ENCODE measurements at places on chromosomes 1 and 21.

DNA sequence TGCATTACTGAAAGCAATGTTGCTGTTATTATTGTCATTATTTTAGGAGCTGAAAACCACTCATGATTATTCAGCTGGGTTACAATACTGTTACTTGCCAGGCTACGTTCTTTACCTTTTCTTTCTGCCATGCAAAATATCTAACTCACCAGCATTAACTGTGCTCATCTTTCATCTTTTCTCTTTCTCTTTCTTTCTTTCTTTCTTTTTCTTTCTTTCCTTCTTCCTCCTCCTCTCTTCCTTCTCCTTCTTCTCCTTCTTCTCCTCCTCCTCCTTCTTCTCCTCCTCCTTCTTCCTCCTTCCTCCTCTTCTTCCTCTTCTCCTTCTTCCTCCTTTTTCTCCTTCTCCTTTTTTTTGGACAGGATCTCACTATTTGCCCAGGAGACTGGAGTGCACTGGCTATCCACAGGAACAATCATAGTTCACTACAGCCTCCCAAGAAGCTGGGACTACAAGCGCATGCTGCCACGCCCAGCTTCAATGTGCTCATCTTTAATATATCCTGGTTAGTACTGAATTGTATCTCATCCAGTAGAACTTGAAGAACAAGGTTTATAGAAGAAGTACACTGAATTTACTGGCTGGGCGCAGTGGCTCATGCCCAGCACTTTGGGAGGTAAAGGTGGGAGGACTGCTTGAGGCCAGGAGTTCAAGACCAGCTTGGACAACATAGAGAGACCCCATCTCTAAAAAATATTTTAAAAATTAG is 6.9 kb upstream of the ZMYM4 start:
- no peak for DNase-seq

DNA sequence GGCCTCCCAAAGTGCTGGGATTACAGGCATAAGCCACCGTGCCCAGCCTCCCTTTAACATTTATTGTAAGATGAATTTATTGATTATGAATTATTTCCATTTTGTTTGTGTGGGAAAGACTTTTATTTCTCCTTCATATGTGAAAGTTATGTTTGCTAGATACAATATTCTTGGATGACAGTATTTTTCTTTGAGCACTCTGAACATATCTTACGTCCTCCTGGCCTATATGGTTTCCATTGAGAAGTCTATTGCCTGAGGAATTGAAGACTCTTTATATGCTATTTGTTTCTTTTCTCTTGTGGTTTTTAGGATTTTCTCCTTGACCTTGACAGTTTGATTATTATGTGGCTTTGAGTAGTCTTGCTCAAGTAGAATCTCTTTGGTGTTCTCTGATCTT is 26.8 kb upstream of the HLX start:
- DNase-seq, result no peak

- DNase-seq, result no peak
These were observed 403.4 kb downstream of the PTPRC start for GRCh38 chr1:199042193-199042592.

DNA sequence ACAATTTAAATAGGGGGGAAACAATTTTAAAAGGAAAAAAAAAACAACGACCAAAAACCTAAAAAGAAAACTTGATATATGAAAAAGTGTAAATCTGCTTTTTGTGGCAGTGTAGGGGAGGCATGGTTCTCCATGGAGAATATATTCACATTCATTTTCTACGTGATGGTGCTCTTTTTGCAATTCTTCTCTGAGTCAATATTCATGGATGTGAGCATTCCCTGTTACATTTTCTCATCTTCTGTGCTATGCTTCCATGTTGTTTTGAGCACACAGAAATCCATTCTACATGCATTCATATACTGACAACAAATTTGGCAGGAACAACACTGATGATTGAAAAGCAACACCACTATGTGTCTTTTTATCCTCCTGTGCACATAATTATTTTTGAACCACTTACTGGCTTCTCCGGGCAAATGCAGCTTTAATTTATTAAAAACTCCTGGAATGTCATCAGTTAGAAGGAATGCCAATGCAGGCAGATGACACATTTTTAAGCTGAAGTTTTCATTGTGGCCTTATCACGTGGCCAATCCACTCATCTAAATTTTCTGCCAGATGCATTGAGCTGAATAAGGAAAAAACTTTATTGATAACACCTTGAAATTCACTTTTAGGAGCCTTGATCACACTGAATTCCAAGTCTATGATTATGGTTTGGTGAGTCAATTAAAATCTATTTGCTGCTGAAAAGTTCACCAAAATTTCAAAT is 590.6 kb downstream of the NUF2 start:
- DNase-seq, result no peak

- DNase-seq, result no peak
These were observed 116.3 kb downstream of the DHRS3 start for GRCh38 chr1:12501661-12502060.

GRCh38 chr1:241332037-241332409 is 25.0 kb downstream of the RGS7 start:
- DNase-seq, result no peak

DNA sequence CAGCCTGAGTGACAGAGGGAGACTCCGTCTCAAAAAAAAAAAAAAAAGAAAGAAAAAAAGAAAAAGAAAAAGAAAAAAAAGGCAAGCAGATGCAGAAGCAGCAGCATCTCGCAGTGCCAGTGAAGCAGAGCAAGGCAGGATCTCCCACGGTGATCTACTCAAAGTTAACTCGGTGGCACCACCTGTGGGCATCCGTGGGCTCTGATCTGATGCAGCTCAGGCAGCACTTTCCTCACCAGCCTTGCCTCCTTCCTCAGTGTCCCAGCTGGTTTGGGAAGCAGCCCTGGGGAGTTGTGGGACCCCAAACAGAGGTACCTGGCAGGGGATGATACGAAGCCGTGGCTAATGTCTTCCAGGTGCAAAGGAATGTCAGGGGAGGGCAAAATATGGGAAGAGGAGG is 104.3 kb upstream of the KRTAP19-8 start:
- no peak for DNase-seq
